Activated CD8-positive, alpha-beta memory T cell treated with anti-CD3 and anti-CD28 coated beads for 1 hour (primary cell): ENCODE measurements at places on chromosomes 1 and 21.

GRCh38 chr1:226475142-226475511 is 67.2 kb upstream of the PARP1 start:
- DNase-seq = no peak

- DNase-seq = no peak
Measured at GRCh38 chr1:197825541-197825940, 50.3 kb upstream of the DENND1B start.

DNA sequence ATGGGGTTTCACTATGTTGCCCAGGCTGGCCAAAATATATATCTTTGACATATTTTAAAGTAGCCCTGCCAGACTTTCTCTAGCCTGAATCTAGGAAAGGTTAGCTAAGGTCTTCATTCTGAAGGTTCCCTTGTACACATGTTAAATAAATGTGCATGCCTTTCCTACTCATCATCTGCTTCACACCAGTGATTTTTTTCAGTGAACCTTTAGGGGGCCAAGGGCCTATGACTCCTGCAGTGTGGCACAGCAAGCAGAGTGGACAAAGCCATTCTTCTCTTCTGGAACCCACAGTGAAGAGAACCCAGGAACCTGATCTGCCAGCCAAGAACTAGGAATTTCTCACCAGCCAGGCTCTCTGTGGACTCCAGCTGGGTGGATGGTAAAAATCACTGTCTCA is 22.9 kb downstream of the CBR1 start:
- no peak for DNase-seq

DNA sequence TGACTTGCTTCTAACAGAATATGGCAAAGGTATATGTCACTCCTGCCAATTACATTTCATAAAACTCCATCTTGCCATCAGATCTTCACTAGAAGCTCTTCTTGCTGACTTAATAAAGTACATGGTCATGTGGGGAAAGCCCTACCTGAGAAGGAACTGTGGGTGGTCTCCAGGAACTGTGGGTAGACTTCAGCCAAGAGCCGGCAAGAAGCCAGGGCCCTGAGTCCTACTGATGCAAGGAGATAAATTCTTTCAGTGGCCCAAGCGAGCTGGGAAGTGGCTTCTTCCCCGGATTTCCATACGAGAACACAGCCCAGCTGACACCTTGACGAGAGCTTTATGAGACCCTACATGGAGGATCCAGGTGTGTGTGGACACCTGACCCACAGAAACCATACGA is 228.7 kb downstream of the SMYD3 start:
- DNase-seq = no peak

GRCh38 chr1:215794156-215794555 is 227.1 kb downstream of the KCTD3 start:
- no peak for DNase-seq

- no peak for DNase-seq
Measured at GRCh38 chr1:155591770-155592169, 18.2 kb upstream of the MSTO1 start.

- DNase-seq = no peak
Measured at GRCh38 chr1:245105815-245106410, 48.9 kb upstream of the KIF26B start.

DNA sequence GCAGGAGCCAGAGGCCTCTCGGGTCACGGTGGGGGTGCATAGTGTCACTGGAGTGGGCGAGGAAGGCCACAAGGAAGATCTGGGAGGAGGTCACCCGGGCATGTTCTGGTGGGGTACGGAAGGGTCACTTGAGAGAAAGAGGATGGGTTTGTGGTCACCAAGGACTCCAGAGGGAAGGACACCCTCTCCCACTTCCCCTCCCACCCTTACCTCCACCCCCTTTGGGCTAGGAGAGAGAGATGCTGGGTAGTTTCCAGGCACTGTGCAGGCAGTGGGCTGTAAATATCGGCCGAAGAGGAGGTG is 703 bp downstream of the AMIGO1 start:
- DNase-seq = no peak

DNA sequence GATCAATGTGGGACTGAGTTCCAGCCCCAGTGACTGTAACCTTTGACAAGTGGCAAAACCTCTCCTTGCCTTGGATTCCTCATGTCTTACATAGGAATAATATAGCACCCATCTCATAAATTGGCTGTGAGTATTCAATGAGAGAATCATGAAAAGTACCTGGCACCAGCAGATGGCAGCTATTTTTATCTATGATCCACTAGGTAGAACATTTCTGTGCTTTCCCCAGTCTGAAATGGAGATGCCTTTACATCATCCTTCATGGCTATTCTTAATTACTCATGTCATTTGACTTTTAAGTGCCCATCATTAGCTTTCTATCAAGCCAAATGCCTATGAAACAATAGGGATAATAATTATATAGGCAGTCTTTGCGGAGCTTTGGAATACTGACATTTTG is 130.1 kb downstream of the TGFB2 start:
- DNase-seq = no peak

- no peak for DNase-seq
Measured at GRCh38 chr1:59579222-59579621, 235.5 kb upstream of the HOOK1 start.

DNA sequence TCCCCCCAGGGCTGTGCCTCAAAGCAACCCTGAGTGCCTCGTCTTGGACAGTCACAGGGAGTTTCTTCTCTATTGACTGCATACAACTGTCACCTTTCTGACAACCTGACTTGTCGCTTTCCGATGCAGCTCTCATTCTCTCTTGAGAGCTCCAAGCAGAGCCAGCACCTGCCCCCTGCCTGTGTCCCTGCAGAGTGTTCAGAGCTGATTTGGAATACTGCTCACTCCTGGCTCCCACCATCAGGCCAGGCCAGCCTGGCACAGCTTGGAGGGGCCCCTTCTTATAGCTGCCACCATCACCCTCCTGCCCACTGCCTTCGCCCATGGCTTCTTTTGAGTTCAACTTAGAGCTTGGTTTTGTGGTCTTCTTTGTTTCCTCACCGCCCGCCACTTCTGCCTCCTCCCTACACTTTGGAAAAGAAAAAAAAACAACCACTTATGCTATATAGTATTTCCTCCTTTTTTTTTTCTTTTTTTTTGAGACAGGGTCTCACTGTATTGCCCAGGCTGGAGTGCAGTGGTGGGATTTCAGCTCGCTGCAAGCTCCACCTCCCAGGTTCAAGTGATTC is 12.3 kb downstream of the NCF2 start:
- DNase-seq = no peak

- DNase-seq = no peak
Measured at GRCh38 chr1:30087465-30087864, 635.9 kb downstream of the MATN1 start.

DNA sequence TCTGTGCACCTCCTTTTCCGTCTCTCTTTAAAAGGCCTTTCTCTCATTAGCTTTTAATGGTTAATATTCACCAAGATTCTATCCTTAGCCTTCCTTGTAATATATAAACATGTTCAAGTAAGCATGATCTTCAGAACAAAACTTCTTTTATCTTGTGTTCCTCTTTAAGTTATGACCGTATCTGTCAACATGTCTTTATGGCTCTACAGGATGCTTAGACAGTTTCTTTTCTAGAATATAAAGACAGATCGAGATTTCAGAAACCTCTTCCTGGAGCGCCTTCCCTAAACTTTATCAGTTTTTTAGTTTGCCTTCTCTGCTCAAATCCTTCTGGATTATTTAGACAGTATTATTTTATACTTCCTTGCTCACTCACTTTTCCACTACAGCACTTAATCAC is 7.2 kb downstream of the RO60 start:
- DNase-seq = no peak

- DNase-seq = no peak
Measured at GRCh38 chr1:30514945-30515344, 208.4 kb downstream of the MATN1 start.

DNA sequence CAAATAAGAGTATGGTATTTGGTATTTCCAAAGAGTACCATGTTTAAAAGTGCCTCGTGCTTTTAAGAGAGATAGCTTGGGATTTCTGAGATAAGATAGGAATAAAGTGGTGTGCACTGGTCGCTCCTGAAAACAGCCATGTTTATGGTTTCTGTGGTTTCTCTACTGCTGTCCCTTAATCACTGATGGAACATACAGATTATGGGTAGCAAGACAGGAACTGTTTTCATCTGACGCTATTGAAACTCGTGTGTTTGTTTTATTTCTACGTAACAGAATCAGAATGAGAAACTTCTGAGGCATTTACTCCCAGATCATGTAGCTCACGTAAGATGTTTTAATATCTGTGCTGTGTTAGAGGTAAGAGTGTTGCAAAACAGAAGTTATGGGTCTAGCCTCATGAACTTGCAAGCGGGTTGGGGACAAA is 126.0 kb downstream of the KIAA0319L start:
- no peak for DNase-seq
